ENCODE measurements at places on chromosomes 11 and 22. TPM values are rescaled to one million over a fixed set of nuclear protein-coding genes. Genes with fewer than 3 reads are reported as not detected.

DNA sequence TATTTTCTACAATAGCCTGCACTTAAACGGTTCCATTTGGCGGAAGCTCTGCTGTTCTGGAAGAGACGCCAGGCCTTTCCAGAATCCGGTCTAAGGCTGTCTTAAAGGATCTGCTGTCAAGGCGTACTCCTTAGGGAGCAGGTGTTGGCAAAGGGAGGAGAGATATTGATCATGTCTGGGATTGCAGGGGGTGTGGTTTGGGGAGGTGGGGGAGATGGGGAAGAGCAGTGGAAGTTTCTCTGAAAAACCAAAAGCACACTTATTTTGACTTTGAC lies 22.5 kb upstream of the WNT11 start:
- no peak for DNase-seq

GRCh38 chr22:18999008-18999407 lies 62.9 kb upstream of the PRODH start:
- no peak for DNase-seq

PANX1 gene
- 19.3 TPM for total RNA-seq

OR52I1 gene
- not detected for total RNA-seq

- DNase-seq: no peak
Measured at GRCh38 chr11:109911488-109911887, 181.7 kb upstream of the ZC3H12C start.

MS4A6A gene
- total RNA-seq: 94.4 TPM

DNA sequence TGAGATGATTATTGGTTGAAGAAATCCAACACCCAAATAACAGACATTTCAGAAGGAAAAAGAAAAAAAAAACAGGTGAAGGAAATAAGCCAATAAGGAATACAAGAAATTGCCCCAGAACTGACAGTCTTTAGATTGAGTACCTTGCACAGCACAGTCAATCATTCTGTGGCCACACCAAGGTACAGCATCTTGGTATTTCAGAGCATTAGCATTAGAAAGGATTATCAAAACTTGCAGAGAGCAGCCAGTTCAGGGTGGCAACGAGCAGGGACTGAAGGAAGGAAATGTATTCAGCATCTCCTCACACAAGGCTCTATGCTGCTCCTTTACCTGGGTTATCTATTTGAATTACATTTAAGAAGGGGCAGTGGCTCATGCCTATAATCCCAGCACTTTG lies 2.1 kb downstream of the ADA2 start:
- DNase-seq: no peak

GRCh38 chr22:28096161-28096560 lies 177.1 kb upstream of the PITPNB start:
- DNase-seq: no peak

DNA sequence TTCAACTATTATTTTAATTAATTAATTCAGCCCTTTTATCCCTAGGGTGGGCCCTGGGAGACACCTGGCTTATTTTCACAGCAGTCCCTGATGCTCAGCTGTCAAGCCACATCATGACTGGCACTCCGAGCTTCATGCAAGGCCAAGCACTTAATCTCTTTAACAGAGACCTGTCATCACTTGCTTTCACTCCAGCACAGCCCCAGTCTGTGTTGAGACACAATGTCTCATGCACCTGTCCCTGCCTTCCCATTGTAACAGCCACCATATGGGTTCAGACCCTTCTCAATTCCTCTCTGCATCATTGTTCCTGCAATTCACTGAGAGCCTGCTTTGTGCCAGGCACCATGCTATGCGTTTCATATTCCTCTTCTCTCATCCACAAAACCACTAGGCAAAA lies 222.2 kb upstream of the TENM4 start:
- DNase-seq: no peak

DNA sequence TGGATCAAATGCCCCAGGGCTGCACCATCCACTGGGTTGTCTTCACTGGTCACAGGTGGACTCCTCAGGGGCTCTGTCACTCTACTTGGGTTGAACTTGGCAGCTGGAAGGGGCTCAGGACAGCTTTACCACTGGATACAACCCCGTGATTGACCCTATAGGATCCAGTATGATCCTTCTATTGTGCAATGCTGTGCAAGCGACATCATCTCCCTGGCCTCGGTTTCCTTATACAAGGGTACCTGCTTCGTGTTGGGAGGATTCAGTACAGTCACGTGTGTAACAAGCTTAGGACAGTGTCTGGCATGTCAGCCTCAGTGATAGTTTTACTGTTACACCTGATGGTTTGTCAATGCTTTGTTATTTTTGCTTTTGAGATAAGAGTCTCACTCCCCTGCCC lies 20.5 kb upstream of the MIEF1 start:
- no peak for DNase-seq

DNA sequence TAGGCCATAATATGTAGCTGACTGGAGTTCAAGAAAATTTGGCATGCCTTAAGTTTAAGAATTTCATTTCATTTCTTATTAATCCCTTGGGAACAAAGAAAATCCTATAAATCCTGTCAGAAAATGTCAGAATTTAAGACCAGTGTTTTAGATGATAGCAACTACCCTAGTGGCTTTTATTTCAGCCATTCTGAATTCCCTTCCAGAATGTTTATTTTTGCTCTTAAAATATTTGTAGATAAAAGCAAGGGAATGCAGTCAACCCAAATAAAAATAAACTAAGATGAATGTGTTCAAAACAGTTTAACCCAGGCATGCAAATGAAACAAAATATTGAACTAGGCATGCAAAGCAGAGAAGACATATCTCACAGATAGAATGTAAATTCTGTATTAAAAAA lies 356.9 kb upstream of the LRRC4C start:
- no peak for DNase-seq

CDC42BPG gene
- total RNA-seq: 26.3 TPM

DNA sequence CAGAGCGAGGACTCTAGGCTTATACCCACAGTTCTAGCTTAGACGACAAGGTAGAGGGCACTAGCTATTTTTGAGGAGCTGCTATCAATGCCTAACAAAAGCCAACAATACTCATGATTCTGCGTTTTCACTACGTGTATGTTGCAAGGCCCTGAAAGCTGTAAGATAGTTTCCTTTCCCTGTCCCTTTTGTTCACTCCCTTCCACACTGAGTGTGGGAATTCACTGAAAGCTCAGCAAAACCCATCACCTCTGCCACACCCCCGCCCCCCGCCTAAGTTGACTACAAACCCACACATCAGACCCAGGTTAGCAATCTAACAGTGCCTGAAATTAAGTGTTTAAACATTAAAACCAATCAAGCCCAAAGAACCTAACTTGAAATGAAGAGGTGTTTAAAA lies 6.2 kb upstream of the LDLRAD3 start:
- no peak for DNase-seq

DNA sequence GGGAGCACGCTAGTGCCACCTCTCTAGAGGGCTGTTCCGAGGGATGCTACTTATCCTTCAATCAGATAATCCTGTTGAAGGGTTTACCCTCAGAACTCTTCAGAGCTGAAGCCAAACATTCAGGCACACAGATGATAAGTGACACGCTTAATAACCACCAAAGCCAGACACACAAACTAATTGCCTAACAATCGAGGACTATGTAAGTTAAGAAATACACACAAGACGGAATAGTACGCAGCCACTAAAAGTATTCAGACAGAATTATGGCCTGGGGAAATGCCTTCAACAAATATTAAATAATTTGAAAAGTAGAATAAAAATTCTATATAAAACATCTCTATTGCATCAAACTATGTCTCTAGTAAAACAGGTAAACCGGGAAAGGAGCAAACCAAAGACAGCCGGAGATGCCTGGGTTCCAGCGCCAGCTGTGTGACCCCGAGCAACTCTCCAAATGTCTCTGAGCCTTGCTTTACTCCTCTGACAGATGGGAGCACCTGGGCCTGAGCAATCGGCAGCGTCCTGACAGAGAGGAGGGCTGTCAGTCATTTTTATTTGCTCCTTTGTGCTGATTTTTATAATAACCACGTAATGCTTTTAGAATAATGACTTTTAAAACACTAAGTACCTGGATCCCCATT lies 11.3 kb downstream of the LRFN4 start:
- no peak for DNase-seq

GRCh38 chr11:34252651-34253050 lies 105.2 kb downstream of the ABTB2 start:
- no peak for DNase-seq
